Natural killer cell (primary cell): ENCODE measurements at places on chromosomes 12 and 14. TPM values are rescaled to one million over a fixed set of nuclear protein-coding genes. Genes with fewer than 3 reads are reported as not detected.

The TAS2R42 gene
- total RNA-seq: not detected

The TMEM229B gene
- total RNA-seq: 28.3 TPM

The KLRK1 gene
- 543 TPM for total RNA-seq

The GLIPR1 gene
- total RNA-seq: 120 TPM

The DPF3 gene
- 1.4 TPM for total RNA-seq

The TIMELESS gene
- total RNA-seq: 12.3 TPM

- DNase-seq: no peak
Observed at GRCh38 chr14:43765474-43765873, 741.6 kb downstream of the FSCB start.

DNA sequence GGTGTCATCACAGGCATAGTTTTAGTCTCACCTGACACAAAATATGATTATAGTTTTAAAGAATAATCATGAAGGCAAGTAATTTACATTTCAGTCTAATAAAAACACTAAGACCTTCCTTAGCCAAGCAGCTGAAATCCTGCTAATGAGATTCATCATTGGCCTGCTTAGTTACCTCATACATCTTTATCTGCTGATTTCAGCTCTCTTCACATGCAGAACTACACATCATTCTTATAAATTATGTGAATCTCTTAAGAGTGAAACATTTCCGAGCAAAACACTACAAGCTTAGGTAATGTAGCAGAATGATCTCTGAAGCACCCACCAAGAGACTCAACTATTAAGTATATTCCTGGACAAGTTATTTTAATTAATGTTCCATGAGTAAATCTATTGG is 198.1 kb downstream of the DPY19L2 start:
- DNase-seq: no peak

- DNase-seq: no peak
Observed at GRCh38 chr12:111428081-111428727, 22.5 kb downstream of the SH2B3 start.

GRCh38 chr14:21043974-21044618 is 1.9 kb downstream of the RNASE7 start:
- DNase-seq: no peak

DNA sequence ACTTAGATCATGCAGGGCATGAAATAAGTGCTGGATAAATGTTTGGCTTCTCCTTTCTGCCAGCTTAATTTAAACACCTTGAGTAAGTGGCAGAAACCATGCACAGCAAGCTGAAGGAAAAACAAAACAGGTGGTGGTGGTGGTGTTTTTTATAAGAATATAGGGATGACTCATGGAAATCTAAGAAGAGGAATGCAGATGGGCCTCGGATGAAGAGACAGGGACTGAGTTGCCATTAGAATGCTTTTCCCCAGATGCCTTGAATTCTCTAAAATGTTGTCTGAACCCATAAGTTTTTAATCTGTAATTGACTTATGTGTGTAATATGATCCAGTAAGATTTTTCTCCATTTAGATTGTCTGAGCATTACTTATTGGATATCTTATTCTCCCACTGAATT is 93.1 kb upstream of the ZDHHC17 start:
- DNase-seq: no peak

- no peak for DNase-seq
Observed at GRCh38 chr12:12282761-12283425, 16.0 kb upstream of the LRP6 start.

DNA sequence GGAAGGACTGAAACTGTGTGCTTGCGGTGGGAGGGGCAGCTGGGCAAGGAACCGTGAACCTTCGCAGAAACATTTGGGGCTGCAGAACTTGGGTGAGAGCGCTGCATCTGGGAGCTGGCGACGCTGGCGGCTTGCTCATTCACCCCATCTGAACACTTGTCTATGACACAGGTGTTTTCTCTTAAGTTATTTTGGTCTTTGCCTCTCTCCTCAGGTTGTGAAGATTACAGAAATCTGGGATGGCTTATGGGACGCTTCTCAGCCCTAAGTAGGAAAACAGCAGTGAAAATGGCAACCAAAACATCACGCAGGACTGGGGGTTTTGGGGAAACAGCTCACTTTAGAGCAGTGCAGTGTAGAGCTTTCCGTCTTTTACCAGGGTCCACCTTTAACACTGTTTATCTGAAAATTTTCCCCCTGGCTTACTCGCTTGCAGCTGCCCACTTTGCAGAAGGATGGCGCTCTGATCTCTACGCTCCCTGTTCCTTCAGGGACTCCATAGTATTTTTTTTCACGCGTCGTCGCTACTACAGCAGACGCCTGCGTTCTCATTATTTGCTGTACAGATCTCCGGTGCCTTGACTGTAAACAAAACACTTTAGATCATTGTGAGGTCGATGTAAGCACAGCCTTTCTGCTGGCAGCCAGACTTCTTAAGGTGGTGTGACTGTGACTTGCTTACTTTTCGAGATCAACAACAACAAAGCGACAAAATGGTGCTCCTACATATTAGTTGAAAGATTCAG is 2.7 kb upstream of the CDKN1B start:
- peak; percentile 85 for DNase-seq

DNA sequence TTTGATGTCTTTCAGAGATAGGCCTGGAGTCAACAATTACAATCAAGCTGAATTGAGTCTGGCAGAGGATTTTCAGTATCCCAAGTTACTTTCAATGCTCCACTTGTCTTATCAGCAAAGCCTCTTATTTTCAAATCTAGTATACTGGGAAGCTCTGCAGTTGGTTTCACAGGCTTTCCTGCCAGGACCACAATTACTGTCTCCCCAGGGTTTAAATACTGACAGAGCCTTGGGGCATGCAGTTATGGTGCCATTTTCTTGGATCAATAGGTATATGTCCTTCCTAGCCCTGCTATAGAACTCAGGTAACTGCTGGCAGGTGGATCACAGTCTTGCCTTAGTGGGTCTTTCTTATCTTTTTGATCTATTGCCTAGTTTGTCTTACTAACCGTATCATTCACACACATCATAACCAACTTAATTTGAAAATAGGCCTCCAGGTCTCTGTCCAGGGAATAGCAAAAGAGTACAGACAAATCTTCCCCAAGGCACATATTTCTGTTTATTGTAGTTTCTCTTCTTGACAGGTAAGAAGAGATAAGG is 22.4 kb upstream of the RNU6-8 start:
- DNase-seq: no peak

- DNase-seq: peak; percentile 65
Observed at GRCh38 chr14:35333797-35334743, 41.9 kb downstream of the PSMA6 start.

DNA sequence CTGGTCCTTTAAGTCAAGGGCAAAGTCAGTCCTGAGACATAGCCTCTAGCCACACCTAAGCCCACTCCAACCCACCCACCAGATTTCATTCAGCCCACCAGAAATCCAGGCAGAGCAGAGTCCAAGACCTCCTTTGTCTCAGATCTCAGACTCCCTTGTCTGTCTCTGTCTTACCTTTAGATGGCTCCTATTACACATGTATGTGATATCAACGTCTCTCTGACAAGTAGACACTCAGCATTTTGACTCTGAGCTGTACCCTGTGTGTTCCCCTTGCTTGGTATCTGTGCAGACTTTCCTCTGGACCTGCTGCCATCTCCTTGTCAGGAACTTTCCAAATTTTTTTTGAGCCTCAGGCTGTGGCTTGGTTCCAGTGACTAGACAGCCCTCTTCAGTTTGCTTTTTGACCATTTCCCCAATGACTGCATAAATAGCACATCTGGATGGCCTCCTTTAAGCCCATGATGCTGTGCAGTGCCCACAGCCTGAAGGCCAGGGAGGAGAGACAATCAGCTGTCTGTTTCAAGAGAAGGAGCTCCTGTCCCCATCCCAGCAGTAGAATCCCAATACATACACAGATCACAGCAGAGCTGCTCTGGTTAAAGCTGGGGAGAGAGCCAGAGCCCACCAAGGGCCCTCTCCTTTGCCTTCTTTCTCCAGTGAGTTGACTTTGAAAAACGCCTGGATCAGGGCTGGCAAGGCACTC is 7.0 kb downstream of the POU6F1 start:
- DNase-seq: no peak

DNA sequence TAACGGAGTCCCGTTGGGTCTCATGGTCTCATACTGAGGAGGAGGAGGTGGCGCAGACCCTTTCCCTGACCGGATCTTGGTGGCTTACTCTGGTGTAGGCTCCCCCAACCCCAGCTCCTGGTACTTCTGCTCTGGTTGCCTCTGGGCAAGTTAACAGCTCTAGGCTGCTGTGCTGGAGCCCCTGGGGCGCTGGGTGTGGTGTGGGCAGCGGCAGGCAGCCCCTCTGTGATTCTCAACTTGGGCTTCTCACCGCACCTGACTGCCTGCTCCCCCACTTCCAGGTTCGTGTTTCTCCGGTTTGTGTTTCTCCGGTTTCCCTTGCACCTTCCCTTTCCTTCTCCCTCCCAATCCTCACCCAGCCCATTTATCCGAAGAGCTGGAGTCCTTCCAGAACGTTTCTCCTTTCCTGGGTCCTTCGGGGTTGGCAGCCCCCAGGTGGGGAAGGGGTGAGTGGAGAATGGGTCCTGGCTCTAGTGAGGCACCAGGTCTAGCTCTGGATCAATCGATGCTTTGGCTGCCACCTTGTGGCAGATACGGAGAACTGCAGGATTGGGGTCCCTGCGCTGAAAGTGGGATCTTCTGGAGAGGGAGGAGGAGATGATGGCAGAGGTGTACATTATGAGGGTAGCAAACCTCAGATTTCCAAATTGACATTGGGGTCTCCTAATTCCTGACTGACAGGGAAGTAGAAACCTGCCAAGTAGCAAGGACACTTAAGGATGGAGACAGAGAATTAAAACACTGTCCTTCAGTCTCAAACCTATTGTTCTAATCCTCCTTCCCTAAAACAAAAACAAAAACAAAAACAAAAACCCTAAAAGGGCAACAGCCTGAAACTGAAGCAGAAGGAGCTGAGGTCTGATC is 8.3 kb downstream of the CISTR start:
- peak; percentile 84 for DNase-seq

DNA sequence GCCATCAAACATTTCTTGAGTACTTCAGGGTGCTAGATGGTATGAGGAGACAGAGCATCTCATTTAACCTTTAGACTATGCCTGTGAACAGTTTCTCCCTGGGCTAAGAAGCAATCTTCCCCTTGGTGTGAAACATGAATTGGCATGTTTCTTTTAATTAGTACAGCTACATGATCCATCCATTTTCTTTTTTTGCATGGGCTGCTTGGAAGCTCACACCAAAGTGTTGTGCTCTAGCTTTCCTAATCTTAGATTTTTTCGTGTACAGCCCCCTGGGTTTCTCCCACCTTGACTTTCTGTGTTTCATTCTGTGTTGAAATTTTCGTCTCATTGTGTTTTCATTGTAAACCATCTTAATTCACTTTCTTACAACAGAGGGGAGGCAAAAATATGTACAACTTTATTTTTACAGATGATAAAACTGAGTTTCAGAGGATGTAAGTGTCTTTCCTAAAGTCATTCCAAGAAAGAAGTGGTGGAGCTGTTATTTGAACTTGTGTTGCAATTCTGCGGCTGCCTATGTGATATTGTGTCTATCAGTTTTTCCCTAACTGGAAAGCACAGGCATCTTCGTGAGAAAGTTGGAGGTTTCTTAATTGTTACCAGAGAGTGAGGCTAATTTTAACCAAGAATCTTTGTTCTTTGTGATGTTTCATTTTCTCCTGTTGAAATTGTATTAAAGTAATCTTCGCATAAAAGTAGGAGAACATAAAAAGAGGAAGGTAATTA is 64.5 kb downstream of the DAAM1 start:
- DNase-seq: no peak

- DNase-seq: no peak
Observed at GRCh38 chr12:128543460-128543859, 276.5 kb downstream of the TMEM132C start.

DNA sequence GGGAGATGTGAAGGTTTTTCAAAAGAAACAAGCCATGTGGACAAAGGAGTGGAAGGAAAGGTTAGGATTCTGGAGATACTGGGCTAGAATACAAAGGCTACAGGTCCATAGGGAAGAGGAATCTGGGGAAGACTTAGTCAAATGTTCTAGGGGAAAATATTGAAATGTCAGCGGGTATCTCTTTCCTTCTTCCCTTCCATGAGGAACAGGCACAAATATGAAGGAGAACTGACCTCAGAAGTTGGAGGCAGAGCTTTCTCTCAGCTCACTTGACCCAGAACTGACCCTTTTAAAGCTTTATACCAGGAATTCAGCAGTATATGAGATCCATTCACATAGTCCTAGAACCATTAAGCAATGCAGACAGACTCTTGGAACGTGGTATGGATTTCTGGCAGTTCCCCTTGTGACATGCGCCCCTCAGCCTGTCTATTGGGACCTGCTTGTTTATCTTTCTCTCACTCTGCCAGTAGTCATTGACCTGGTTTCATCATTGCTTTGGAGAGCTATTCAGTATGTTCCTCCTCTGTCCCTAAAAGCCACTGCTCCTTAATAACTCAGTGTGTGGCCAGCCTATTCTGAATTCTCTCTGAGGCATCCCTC is 43.0 kb upstream of the GSG1 start:
- DNase-seq: no peak

- no peak for DNase-seq
Observed at GRCh38 chr14:96148631-96149030, 56.0 kb upstream of the BDKRB2 start.

GRCh38 chr12:64390275-64390851 is at the start of gene C12orf56:
TSS of gene C12orf56 (minus strand) at chr12:64390758. CDS start at chr12:64390565, 193 bp downstream.
- peak; percentile 37 for DNase-seq

- no peak for DNase-seq
Observed at GRCh38 chr14:103232031-103232808, 101.8 kb upstream of the EIF5 start.

- peak; percentile 73 for DNase-seq
Observed at GRCh38 chr12:120041386-120042231, 52.6 kb downstream of the BICDL1 start.

DNA sequence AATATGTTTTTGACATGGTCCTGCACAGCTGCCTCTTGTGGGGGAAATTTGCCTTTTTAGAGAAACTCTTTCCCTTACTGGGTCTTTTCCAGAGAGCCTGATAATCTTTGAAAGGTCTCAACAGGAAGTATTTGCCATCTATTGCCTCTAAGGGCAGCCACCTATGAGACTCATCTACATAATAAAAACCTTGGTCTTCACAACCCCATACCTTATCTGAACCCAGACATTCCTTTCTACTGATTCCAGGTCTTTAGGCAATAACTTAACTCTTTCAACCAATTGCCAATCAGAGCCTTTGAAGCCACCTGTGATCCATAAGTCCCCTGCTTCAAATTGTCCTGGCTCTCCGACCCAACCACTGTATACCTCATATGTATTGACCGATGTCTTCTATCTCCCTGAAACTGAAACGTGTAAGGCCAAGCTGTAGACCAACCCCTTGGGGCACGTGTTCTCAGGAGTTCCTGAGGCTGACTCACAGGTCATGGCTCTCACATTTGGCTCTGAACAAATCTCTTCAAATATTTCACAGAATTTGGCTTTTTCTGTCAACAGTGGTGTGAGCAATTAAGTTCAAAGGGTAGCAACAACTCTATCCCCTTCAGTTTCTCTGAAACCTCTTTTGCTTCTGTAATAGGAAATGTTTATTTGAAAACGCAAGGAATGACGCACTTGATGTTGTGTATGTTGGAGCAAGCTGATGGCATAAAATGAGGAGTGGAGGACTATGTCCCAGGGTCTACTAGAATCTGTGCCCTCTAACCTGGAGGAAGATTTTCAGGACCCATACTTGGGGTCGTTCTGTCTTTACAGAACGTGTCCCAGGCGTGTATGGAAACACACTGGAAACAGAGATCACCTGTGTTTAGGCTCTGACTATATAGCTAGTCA is 49.2 kb upstream of the EIF5 start:
- DNase-seq: no peak

- DNase-seq: no peak
Observed at GRCh38 chr12:14578646-14579045, 11.0 kb upstream of the PLBD1 start.
